ENCODE measurements at places on chromosomes 7 and 10.

DNA sequence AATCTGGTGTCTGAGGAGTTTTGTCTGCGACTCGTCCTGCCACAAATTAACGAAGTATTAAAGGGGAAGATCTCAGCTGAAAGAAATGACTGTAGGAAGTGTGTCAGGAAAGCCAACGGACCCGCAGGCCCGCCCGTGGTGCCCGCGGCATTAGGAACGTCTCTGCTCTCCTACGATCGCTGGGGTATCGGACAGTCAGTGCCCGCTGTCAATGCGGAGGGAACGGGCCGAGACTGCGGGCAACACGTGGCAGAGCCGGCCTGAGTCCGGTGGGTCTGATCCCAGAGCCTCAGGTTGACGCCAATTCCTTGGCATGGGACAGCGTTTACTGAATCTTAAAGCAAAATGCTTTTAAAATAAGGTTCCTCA, 128.7 kb downstream of the KBTBD2 start:
- no peak for DNase-seq

GRCh38 chr7:231030-231857, 38.9 kb downstream of the FAM20C start:
- no peak for DNase-seq

DNA sequence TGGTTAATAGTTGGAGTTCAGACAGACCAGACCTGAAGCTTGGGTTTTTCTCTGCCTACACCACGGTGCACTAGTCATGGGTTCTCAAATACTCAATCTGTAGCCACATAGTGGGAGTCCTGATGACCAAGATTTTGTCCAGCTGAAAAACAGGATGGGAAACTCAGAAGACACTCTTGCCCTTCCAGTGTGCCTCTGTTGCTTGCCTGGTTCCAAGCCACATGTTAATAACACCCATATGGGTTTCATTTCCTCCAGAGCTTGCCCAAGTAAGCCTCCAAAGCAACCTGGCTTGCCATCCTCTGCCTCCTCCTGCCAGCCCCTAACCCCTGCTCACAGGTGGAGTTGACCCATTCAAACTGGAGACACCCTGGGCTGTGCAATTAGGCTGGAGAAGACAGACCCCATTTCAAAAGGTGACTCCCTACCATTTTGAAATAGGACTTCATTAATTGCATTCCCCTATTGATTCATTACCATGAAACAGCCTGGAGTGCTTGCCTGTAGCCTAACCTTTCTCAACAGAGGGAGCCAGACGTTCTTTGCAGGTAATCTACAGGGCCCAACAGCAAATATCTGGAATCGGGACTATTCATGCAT, 108.0 kb upstream of the HABP2 start:
- DNase-seq = no peak

- DNase-seq = no peak
Observed at GRCh38 chr10:19373988-19374387, 325.4 kb downstream of the MALRD1 start.

DNA sequence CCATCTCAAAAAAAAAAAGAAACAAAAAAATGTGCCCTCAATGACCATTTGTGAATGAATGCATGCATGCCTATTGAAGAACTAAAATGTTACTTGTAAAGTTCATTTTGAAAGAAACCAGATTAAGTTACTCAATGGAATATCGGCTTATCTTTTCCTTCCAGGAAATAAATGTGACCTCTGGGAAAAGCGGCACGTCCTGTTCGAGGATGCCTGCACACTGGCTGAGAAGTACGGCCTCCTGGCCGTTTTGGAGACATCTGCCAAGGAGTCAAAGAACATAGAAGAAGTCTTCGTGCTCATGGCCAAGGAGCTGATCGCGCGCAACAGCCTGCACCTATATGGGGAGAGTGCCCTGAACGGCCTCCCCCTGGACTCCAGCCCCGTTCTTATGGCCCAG, 21.9 kb downstream of the RAB19 start:
- DNase-seq = no peak

GRCh38 chr10:103895411-103896186, 22.4 kb downstream of the STN1 start:
- peak; percentile 77 for DNase-seq

DNA sequence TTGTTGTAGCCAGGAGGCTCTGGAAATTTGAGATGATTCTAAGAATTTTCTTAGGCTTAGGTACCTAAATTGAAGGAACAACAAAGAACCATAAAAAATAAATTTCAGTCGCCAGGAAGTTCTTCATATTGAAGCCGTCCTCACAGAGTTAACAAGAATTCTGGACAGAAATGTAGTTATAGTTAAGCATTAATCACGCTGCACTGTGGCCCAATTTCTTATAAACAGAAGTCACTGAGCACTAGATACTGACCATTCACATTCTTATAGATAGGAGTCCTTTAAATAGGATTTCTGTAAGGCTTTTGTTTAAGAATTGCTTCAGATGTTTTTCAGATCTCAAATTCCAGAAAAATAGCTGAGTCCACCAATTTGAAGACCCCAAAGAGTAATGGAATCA, 256.2 kb upstream of the PITRM1 start:
- no peak for DNase-seq

- no peak for DNase-seq
Observed at GRCh38 chr10:101969412-101969922, 86.5 kb downstream of the ARMH3 start.

DNA sequence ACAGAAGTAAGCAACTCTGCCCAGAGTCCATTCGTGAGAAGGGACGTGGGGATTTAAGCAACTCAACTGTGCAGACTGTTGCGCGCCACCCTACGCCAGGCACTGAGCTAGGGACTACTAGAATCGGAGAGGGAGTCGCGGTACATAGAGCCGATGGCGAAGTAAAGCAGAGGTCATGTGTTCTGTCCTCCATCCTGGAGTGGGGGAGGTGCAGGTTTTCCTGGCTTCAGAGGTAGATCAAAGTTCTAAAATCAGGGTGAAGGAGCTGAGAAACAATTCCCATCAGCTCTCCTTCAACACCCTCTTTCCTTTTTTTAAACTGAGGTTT, 23.2 kb downstream of the SLC35G1 start:
- DNase-seq = no peak

DNA sequence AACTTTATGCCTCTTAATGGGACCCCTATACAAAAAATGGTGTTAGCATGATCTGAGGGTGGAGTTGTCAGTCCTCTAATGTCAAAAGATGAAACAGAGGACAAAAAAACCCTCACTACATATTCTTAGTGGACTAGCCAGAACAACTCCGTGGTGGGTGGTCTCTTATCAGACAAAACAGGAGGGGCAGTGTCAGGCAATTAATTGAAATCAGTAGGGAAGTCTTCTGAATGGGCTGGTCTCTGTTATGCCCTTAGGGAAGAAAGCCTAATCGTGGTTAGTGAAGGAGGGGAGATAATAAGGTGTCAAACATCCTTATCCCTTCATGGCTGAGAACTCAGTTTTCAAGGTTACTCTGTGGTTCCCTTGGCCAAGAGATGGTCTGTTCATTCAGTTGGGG, 909.4 kb downstream of the GRID1 start:
- no peak for DNase-seq

GRCh38 chr10:61529208-61529607, 76.0 kb upstream of the TMEM26 start:
- peak; percentile 17 for DNase-seq

DNA sequence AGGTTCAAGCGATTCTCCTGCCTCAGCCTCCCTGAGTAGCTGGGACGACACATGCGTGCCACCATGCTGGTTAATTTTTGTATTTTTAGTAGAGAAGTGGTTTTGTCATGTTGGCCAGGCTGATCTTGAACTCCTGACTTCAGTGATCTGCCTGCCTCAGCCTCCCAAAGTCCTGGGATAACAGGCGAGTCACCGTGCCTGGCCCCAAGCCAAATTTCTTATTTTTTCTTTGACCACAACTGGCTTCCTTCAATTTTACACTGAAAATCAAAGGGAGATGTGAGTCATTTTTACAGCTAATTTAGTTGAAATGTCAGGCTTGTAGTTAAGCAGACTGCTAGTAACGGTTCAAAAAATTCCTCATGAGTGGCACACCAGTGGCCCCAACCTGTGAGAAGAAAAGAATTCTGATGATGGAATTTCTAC, 7.8 kb downstream of the RNF216 start:
- DNase-seq = peak; percentile 72

- no peak for DNase-seq
Observed at GRCh38 chr7:140673063-140673773, 473 bp downstream of the ADCK2 start.

- DNase-seq = no peak
Observed at GRCh38 chr10:11898372-11899066, 75.4 kb downstream of the PROSER2 start.

- no peak for DNase-seq
Observed at GRCh38 chr10:88082391-88082790, 219.0 kb downstream of the PTEN start.

GRCh38 chr7:118259115-118259514, 34.6 kb downstream of the ANKRD7 start:
- no peak for DNase-seq

DNA sequence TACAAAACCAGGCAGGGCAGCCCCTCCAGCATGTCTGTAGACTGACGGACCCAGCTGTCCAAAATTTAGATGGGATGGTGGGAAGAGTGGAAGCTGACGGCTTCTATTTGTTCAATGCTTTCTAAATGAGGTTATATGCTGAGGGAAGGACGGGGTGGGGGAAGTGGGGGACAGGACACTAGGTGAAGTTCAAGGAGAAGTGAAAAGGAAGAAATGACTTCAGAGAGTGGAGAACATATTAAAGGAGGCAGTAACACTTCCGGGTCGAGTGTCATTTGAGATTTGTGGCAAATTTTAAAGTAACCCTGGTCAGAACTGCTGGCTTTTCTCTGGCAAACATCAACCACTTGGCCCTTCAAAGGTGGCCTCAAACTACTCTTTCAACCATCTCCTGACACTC, 9.4 kb downstream of the PIP4K2A start:
- DNase-seq = no peak

DNA sequence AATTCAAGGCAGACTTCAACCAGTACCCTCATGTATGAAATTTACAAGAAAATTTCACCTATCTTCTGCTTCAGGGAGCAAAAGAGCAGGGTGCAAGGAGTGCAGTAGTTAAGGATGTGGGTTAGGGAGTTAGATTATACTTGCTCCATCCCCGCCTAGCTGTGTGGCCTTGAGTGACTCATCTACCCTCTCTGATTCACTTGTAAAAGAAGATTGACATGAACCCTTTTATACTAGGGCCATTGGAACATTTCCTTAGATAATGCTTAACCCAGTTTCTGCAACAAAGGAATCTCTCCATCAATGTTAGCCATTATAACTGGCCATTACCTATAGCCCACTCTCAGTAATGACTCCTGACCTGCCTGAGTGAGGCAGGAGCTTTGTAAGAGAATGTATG, 10.2 kb upstream of the HSPA12A start:
- DNase-seq = no peak

DNA sequence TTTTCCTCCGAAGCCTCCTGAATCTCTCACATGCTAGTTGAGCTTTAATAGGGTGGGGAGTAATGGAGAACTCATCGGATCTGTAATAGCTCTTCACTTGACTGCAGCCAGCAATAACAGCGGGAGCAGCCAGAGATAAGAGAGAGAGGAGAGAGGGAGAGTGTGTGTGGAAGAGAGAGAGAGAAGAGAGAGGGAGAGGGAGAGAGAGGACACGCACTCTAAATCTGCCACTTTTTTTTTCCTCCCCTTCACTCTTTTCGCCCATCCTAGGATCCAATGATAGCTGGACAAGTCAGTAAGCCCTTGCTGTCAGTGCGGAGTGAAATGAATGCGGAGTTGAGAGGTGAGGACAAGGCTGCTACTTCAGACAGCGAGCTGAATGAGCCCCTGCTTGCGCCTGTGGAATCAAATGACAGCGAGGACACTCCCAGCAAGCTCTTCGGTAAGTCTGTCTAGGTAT, 107.9 kb downstream of the POU6F2 start:
- no peak for DNase-seq

- DNase-seq = peak; percentile 17
Observed at GRCh38 chr10:61842755-61843497, 58.6 kb upstream of the ARID5B start.

DNA sequence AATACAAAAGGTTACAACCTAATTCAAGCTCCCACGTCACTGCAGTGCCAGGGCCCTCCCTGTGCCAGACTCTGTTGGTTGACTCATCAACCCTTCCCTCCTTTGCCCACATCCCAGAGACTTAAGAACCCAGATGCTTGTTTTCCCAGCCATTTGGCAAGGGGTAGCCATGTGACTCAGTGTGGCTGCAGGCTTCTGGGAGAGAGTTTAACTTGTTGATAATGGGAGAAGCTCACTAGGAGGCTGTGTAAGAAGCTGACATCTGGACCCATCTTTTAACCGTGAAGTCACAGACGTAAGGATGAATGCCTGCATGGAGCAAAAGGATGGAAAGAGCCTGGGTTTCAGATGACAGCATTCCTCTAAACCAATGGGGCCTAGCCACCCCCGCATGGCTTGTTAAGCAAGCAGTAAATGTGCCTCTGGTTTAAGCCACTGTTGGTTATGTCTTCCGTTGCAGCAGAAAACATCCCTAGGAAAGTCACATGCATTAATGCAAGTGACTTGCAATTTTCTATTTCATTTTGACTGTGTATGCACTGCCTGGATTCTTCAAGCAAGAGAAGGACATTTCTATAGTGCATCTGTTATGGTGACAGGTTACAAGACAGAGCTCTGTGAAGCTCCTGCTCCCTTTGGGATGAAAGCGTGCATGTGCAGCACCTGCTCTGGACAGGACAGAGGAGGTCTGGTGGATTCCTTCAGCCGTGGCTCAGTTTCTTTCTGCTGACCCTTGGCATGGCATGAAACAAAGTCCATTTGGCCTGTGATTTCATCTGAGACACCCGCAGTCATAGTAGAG, 57.5 kb upstream of the CREB5 start:
- DNase-seq = peak; percentile 97

GRCh38 chr7:120227255-120227654, 45.7 kb upstream of the KCND2 start:
- DNase-seq = no peak

- no peak for DNase-seq
Observed at GRCh38 chr7:32036557-32036956, 33.6 kb downstream of the PDE1C start.

DNA sequence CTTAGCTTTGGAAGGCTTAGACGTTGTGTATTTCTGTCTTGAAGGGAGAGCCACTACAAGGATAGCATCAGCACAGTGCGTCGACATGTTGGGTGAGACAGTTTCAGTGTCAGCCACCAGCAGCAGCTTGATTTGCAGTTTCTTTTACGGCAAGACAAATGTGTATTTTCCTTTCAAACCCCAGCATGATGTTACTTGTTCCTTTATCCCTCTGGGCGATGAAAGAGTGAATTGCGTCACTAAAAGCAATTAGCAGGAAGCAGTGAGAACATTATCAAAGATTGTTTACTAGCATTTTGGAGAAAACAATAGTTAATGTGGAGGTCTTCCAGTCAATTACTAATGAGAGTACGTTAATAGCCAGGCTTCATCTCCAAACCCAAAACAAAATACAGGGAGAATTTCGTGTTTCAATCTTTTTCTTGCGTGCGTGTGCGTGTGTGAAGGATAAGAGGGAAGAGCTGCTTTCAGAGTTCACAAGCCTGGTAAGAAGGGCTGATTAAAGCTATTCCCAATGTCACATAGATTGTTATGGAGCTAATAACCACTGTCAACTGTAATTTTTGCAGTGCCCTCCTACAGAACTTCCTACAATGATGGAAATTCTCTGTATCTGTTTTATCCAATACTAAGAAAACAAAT, 157.1 kb upstream of the AOAH start:
- DNase-seq = no peak
